ENCODE measurements at places on chromosomes 16 and 17.

DNA sequence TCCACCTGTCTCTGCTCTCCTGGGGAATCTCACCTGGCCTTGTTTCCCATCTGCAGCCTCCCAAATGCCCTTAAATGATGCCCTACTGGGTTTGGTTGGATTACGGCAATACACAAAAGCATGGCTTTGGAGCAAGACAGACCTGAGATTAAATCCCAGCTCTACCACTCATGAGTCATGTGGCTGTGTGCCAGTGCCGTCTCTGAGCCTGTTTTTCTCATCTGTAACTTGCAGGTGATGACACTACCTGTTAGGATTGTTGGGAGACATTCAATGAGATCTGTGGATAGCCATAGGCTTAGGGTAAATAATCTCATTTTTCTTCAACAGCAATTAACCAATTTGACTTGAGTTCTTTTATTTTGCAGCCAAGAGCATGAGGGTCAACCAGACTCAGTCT, 240.3 kb downstream of the MAF start:
- no peak for DNase-seq

GRCh38 chr17:19311421-19312215, 50.9 kb downstream of the B9D1 start:
- DNase-seq: no peak

DNA sequence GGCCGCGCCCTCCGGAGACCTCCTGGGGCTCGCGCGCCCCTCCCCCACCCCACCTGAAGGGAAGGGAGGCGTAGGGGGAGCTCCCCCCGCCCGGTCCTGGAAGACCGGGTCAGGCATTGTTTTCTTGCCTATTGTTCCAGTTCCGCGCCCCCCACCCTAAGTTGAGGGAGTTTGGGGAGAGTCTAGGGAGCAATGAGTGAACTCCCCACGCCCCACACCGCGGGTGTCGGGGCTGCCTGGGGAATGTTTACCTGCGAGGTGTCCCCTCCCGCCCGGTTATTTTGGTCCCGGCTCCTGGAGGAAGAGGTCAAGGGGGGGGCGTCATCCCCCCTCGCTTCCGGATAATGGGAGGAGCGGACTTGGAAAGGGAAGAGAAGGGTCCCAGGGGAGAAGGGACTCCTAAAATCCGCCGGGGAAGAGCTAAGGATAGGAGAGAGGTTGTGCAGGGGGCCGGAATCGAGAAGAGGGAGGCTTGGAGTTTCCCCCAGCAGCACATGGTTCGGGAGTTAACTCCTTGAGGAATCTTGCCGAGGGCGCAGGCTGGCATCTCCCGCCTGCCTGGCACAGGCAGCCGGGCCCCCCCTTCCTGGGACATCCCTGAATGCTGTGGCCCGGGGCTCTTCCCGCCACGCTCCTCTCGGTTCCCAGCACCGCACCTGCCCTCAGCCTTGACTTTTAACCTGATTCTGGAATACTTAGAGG, 881 bp downstream of the MLLT6 start:
- DNase-seq: peak; percentile 54

DNA sequence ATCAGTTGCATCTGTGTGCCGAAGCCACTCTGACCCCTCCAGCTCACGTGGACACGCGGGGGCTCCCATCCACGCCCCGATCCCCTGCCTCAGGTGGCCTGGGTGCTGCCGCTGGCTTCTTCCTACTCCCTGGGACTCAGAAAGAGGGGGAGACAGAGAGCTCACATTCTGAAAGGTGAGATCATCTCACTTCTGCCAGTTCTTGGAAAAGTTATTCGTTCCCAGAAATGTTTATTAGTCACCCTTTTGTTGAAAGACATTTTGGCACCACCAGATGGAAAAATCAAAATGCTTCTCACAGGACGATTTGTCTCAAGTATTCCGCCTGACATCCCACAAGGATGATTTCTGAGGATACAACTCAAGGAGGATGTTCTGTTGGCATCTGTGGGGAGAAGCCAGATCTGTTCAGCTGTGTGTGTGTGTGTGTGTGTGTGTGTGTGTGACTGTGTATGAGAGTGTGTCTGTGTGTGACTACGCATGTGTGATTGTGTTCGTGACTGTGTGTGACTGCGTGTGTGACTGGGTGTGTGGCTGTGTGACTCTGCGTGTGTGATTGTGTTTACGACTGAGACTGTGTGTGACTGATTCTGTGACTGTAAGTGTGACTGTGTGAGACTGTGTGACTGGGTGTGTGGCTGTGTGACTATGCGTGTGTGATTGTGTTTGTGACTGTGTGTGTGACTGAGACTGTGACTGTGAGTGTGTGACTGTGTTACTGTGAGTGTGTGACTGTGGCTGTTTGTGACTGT, 207.3 kb downstream of the NTN1 start:
- no peak for DNase-seq

- DNase-seq: no peak
Observed at GRCh38 chr17:67458203-67458602, 81.1 kb downstream of the PITPNC1 start.

DNA sequence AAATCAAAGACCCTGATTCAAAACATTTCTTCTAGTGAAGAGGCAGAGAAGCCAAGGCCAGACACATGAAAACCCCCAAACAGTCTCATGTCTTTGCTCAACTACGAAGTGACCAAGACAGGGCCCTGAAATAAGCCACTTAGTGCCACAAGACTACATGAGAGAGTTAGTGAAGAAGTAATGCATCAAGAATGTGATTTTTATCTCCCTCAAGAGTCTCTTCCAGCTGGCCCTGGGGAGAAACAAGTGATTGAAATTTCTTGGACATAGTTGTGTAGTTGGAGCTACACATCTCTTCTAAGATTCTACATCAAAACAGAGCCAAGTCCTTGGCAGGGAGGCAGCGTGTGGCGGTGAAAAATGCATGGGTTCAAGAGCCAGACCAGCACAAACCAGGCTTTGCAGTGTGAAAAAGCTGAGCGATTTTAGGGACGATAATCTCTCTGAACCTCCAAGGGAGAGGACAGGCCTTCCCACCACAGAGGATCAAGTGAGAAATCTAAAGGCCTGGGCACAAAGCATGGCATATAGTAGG, 30.6 kb downstream of the LYRM1 start:
- DNase-seq: no peak

- DNase-seq: no peak
Observed at GRCh38 chr16:84585467-84585866, 32.4 kb downstream of the COTL1 start.

- no peak for DNase-seq
Observed at GRCh38 chr17:80894439-80894721, 97.3 kb upstream of the CHMP6 start.

DNA sequence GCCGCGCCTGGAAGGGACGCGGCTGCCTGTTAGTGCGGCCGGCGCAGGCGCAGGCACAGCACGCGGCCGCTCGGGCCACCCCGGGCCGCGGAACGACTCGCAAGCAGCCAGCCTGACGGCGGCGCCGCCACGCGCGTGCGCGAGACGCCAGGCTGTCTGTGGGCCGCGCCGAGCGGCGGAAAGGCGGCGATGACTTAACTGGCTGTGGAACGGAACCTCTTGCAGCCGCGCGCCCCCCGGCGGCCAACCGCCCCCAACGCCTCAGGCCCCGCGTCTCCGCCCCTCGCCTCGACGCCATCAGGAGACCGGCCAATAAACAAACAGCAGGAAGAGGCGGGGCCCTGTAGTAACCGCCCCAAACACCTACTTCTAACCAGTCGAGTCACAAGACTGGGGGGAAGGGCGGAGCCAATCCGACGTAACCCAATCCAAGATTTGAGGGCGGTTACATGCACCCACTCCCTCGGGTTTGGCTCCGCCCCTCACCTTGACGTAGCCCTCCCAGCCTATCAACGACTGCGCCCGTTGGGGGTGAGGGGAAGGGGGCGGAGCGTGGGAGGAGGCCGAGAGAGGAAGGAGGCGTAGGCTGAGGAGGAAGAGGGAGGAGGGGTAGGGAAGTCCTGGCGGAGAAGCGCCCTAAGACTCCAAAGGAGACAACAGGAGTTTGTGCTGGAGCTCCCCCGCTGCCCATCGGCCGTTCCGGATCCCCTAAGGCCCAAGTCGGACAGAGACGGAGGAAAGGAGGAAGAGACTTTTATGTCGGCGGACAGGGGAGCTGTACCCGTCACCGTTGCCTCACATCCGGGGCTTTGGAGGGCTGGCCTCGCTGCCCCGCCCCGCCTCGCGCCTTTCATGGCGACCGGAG, at the start of gene FBRS:
TSS of gene FBRS (plus strand) at position 566 of the 865 bp plus-strand sequence. CDS start 1,088 bp downstream, outside the sequence.
- peak; percentile 99 for DNase-seq

- no peak for DNase-seq
Observed at GRCh38 chr16:79042886-79043285, 557.7 kb downstream of the MAF start.

DNA sequence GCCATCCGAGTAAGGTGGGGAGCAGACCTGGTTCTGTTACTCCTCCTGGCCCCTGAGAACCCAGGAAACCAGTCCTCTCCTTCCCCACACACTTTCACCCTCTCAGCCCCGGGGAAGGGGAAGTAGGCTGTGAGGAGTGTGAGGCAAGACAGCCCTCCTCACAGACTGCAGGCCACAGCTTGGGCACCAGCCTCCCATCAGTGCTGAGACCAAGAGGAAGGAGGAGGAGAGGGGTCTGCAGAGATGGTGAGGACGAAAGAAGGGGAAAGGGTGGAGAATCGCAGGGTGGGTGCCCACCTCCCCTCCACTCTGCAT, 7.0 kb downstream of the G6PC3 start:
- no peak for DNase-seq

GRCh38 chr16:84815462-84815861, 4.3 kb upstream of the CRISPLD2 start:
- no peak for DNase-seq

GRCh38 chr17:64117981-64118979, 11.7 kb downstream of the ERN1 start:
- peak; percentile 61 for DNase-seq

- DNase-seq: no peak
Observed at GRCh38 chr16:22693638-22694340, 120.2 kb upstream of the HS3ST2 start.

- no peak for DNase-seq
Observed at GRCh38 chr16:4034963-4035362, 81.3 kb downstream of the ADCY9 start.

- DNase-seq: no peak
Observed at GRCh38 chr16:89323120-89323960, 105.8 kb downstream of the ZNF778 start.

- DNase-seq: no peak
Observed at GRCh38 chr16:50737420-50737959, 4.4 kb upstream of the CYLD start.

DNA sequence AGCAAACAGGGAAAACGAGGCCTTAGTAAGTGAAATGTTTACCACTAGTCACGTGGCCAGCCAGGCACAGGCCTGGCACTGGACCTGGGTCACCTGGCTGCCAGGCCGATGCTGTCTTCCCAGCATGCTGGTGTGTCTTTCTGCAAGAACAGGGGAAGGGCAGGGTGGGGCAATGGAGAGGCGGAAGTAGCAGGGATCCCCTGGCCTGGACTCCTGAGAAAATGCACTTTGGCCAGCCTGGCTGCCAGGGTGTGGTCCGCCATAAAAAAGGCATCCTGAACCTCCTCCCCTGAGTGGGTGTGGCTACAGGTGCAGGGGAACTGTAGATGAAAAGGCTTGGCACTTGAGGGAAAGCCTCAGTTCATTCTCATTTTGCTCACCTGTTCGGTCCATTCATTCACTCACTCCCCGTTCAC, 1.0 kb upstream of the ANKRD40CL start:
- DNase-seq: no peak

GRCh38 chr16:23642246-23642774, 1.0 kb downstream of the DCTN5 start:
- no peak for DNase-seq

DNA sequence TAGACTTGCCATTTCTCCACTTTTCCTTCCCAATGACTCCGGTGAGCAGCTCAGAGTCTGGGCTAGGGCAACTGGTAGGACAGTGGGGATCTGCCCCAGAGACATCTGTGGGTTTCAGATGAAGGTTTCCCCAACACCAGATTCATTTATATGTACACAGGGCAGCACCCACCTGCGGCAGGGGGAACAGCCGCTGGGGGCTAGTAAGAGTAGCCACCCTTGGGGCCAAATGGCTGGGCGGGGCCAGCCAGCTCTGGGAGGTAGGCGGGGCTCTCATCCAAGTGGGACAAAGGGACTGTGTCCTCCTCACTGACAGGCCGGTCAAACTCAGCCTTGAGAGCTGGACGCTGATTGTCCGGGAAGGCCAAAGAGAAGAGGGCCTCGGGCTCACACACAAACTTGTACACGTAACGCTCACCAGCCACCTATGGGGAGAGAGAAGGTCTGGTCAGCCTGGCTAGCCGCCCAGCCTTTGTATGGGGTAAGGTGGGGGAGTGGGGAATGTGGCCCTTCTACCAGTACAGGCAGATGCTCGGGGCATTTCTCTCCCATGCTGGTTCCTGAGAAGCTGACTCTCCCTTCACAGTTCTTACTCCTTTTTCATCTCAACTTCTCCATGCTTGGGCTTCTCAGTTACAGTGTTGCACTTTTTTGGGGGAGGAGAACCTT, 17.7 kb downstream of the ETV4 start:
- DNase-seq: no peak

- no peak for DNase-seq
Observed at GRCh38 chr16:79698341-79698753, 97.8 kb upstream of the MAF start.

DNA sequence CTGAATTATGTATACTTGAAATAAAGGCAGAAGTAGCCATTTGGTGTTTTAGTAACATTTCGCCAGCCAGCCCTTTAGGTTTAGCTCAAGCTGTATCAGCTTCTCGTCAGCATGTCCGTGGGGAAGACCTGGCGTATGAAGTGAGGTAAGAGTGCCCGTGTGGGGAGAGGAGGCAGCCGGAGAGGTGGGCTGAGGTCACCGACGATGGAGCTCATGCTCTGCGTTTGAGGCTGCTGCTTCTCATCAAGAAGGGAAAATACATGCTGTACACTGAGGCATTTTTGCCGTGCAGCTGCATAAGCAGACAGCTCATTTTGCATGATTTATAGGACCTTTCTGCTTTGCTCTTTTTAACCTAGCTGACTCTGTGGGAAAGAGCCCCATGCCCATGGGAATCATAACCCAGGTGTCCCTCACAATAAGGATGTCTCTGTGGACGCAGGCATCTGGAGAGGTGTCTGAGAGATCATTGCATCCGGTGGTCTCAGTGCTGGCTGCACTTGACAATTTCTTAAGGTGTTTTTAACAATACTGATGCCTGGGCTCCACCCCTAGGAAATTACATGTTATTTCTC, 179.1 kb downstream of the ABCC12 start:
- DNase-seq: no peak

- DNase-seq: no peak
Observed at GRCh38 chr17:34131386-34131785, 123.7 kb upstream of the CCL2 start.

- no peak for DNase-seq
Observed at GRCh38 chr16:4175849-4176248, 59.6 kb upstream of the ADCY9 start.

DNA sequence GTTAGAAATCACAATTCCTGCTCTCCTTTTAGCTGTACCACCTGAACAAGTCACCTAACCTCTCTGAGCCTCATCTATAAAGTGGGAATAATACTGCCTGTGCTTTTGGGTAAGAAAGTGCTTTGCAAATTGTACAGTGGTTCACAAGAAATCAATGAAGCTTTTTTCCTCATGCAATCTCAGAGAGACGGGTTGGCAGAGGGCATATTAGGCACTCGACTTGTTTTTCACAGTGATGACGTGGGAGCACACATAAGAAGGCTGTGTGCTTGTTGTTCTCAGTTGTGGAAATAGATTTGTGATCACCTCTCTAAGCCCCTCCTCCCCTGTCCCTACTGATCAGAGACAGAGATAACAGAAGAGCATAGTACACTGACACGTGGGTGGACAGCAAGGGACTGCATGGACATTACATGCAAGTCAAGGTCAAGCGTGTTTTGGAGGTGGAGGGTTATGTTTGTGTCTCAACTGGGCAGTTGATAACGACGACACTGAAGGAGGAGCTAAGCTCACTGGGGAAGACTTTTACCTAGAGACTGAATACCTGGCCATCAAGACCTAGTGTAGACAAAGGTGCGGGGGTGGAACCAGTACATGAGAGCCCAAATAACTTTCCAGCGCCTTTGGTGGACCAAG, 1.7 kb upstream of the GPT2 start:
- DNase-seq: no peak
